ENCODE measurements at places on chromosomes 2 and 18. TPM values are rescaled to one million over a fixed set of nuclear protein-coding genes. Genes with fewer than 3 reads are reported as not detected.

CHRND gene
- total RNA-seq = not detected

ZNG1B gene
- 17.9 TPM for total RNA-seq

CHMP1B gene
- 64.1 TPM for total RNA-seq

NCK2 gene
- 39.5 TPM for total RNA-seq

CFC1 gene
- total RNA-seq = not detected

PLEKHA3 gene
- total RNA-seq = 3.9 TPM

AQP12A gene
- total RNA-seq = not detected

IL36RN gene
- total RNA-seq = 11.6 TPM

MEP1B gene
- not detected for total RNA-seq

FNDC4 gene
- total RNA-seq = 12.5 TPM

TUBA3E gene
- not detected for total RNA-seq

LYPD1 gene
- not detected for total RNA-seq

ZNF514 gene
- 4.8 TPM for total RNA-seq

KCNK3 gene
- not detected for total RNA-seq

CIAO1 gene
- 119 TPM for total RNA-seq

DCDC2C gene
- total RNA-seq = not detected

SIX3 gene
- not detected for total RNA-seq

SNRNP27 gene
- 40.1 TPM for total RNA-seq

SUMO1 gene
- total RNA-seq = 89.4 TPM

ADGRF3 gene
- total RNA-seq = not detected

SOS1 gene
- total RNA-seq = 14.6 TPM

CAPN14 gene
- 4.0 TPM for total RNA-seq

CCDC74B gene
- total RNA-seq = 17.5 TPM

NEURL3 gene
- not detected for total RNA-seq

PSTPIP2 gene
- 20.2 TPM for total RNA-seq

SFTPB gene
- total RNA-seq = 0.46 TPM

ANKRD29 gene
- total RNA-seq = 4.0 TPM

CKAP2L gene
- total RNA-seq = 10.9 TPM

CCDC121 gene
- 0.21 TPM for total RNA-seq

SATB2 gene
- 0.28 TPM for total RNA-seq

LONRF2 gene
- not detected for total RNA-seq

ERICH2 gene
- 0.60 TPM for total RNA-seq

PID1 gene
- total RNA-seq = 2.4 TPM

All from airway epithelial cell (primary cell).